ENCODE measurements at places on chromosomes 5 and 9. TPM values are rescaled to one million over a fixed set of nuclear protein-coding genes. Genes with fewer than 3 reads are reported as not detected.

Gene PCDHGA7
- 1.2 TPM for total RNA-seq

Gene SGCD
- 3.3 TPM for total RNA-seq

Gene SLC36A3
- total RNA-seq: not detected

Gene TUSC1
- 6.1 TPM for total RNA-seq

Gene RNF14
- 85.7 TPM for total RNA-seq

Gene TMEM203
- 43.9 TPM for total RNA-seq

Gene ADAMTSL1
- 0.11 TPM for total RNA-seq

Gene IL9
- not detected for total RNA-seq

Gene C5orf34
- total RNA-seq: 5.3 TPM

Gene PCA3
- not detected for total RNA-seq

Gene DIPK1B
- 8.0 TPM for total RNA-seq

Gene PHF24
- 0.14 TPM for total RNA-seq

Gene BSPRY
- 0.06 TPM for total RNA-seq

Gene FBP2
- 0.06 TPM for total RNA-seq

Gene NR5A1
- total RNA-seq: 0.09 TPM

Gene ADGRV1
- 0.56 TPM for total RNA-seq

Gene ATP6V1G1
- total RNA-seq: 128 TPM

Gene WDR31
- 1.1 TPM for total RNA-seq

Gene FOXD4L4
- 0.07 TPM for total RNA-seq

Gene DRD1
- 0.13 TPM for total RNA-seq

Data from A549 treated with Hydrocortisone at 1 μM for 4 hours (cell line).